Effector CD4-positive, alpha-beta T cell (primary cell): ENCODE measurements at places on chromosomes 12 and 14.

- DNase-seq, result no peak
Observed at GRCh38 chr12:12481631-12482030, 81.0 kb downstream of the DUSP16 start.

GRCh38 chr14:54564868-54565784 is 1.8 kb upstream of the SAMD4A start:
- peak; percentile 35 for DNase-seq

- DNase-seq, result no peak
Observed at GRCh38 chr12:51098611-51099010, 15.2 kb upstream of the CSRNP2 start.

GRCh38 chr12:121801595-121802484 is 2.0 kb upstream of the SETD1B start:
- DNase-seq, result peak; percentile 37

DNA sequence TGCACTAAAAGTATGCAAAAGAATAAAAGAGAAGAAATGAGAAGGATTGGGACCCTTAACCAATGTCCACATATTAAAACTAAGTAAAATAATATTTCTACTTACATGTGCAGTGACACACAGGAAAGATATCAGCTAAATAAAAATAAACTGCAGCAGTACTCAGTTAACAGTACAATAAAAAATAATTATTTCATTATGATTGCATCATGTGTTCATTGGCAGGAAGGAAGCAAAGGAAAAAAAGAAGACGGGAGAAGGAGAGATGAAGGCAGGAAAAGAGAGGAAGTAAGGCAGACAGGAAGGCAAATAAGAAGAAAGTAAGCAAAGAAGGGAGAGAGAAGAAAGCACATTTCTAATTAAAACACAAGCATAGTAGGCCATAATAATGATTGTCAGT is 33.0 kb downstream of the RASSF9 start:
- no peak for DNase-seq

GRCh38 chr12:3139760-3140159 is 62.6 kb downstream of the TSPAN9 start:
- no peak for DNase-seq

- no peak for DNase-seq
Observed at GRCh38 chr12:19624491-19624890, 185.2 kb downstream of the AEBP2 start.

GRCh38 chr14:63686926-63687325 is 40.9 kb downstream of the SGPP1 start:
- DNase-seq, result no peak

- DNase-seq, result no peak
Observed at GRCh38 chr14:66975251-66975650, 214.0 kb upstream of the GARIN2 start.

DNA sequence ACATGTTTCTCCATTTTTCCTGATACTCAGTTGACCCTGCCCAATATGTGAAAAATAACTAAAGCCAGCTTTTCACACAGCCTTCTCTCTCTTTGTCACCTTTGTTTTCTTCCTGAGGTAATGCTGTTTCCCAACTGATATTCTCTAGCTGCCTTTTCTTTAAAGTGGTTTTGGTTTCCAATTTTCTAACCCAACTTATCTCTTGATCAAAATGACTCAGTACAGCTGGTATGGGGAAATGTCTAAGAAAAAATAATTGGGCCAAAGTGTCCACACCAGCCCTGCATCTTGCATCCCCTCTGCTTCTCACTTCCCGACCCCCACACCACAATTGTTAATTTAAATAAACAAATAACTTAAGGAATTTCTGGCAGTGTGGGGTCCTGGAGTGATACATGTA is 193.8 kb downstream of the SYT1 start:
- DNase-seq, result no peak

DNA sequence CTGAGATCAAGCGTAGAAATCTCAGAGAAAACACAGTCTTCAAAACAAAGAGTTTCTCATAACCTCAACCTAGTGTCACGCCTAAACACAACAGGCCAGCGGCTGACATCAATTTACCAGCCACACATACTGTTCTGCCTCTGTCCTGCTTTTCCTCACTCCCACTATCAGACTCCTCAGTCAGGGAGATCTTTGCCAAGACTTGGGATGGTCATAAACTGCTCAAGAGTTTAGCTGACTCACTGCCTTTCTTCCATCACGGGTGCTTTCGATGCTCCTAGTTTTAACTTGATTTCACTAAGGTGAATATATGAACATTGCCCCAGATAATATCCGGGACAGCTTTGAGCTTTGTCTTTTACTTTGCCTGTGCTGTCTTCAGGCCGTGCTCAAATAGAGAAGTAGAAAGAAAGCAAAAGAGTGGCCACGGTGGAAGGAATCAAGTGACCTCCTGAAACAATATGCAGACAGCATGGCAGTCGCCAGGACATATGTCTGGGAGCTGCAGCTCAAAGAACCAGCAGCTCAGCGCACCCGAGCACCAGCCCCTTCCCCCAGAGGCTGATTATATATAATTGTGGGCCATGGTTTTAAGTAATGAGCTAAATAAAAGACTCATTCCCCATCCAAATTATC is 12.1 kb downstream of the MDM1 start:
- no peak for DNase-seq
